ENCODE measurements at places on chromosomes 16 and 17.

GRCh38 chr16:54703339-54703738 is 227.3 kb upstream of the IRX5 start:
- no peaks in the 10 kb centered on the region for H3K27me3 ChIP-seq
- no peak overlapping the region for H3K27ac ChIP-seq
- H3K4me1 ChIP-seq = no peaks in the 10 kb centered on the region
- H3K4me3 ChIP-seq = no peak overlapping the region
- no peaks in the 10 kb centered on the region for H3K36me3 ChIP-seq

DNA sequence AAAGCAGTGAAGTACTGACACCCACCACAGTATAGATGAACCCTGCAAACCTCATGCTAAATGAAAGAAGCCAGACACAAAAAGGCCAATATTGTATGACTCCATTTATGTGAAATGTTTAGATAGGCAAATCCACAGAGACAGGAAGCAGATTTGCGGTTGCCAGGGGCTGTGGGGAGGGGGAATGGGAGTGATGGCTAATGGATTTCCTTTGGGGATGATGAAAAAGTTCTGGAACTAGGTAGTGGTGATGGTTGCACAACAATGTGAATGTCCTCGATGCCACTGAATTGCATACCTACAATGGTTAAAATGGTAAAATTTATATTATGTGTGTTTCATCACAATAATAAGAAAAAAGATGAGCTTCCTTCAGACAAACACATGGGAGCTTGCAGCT is 28.4 kb upstream of the WFIKKN2 start:
- H3K27ac ChIP-seq = no peak overlapping the region
- no peak overlapping the region for H3K4me3 ChIP-seq
- H3K36me3 ChIP-seq = no peaks in the 10 kb centered on the region
- no peak for DNase-seq
- peaks cover 4% of the 10 kb centered on the region for H3K27me3 ChIP-seq

DNA sequence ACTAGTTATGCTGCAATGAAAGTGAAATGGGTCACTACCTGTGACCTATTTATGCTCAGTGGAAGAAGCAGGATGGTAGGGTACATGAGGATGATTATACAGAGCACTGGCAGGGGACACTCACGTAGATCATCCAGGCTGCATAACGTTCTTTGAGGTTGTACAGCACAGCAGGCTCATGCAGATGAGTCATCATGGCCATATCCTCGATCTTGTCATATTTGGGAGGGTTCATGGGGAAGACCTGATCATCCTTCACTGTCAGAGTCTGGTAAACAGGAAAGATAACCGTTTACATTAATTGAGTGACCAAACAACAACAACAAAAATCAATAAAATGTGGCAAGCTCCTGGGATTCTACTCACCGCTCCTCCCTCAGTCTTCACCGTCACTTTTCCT is 2.1 kb downstream of the MYH2 start:
- no peaks in the 10 kb centered on the region for H3K4me1 ChIP-seq
- DNase-seq = no peak
- peaks cover 3% of the 10 kb centered on the region for H3K27me3 ChIP-seq
- no peaks in the 10 kb centered on the region for H3K36me3 ChIP-seq

DNA sequence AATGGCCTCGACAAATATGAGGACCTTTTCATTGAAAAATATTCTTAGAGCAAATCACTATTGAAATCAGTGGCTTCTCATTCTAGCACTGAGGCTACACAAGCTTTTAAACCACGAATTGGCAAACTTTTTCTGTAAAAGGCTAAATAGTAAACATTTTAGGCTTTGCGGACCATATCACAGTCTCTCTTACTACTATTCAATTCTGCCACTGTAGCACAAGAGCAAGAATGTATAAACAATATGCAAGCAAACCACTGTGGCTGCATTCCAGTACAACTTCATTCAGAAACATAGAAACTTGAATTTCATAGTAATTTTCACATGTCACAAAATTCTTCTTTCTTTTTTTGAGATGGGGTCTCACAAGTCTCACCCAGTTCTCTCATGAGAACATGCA is 49.1 kb downstream of the PHLPP2 start:
- peaks cover 34% of the 10 kb centered on the region for H3K36me3 ChIP-seq
- H3K27ac ChIP-seq = no peak overlapping the region
- H3K4me1 ChIP-seq = no peaks in the 10 kb centered on the region
- no peak for DNase-seq
- H3K4me3 ChIP-seq = no peak overlapping the region

DNA sequence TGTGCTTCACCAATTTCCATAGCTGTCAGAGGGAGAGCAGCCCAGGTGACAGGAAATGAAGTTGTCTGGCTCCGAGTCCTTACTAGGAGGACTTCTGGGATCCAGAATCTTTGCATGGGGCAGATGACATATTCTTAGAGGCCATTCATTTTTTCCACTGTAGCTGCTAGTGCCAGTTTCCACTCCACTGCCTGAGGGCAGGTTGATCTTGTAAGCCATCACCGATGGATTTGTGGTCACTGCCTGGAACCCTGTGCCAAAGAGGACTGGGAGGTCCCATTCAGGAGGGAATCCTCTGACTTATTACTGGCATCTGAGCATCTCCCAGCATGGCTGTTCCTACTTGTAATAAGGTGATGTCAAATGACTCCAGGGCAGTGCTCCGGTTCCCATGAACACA is 144.1 kb upstream of the KCNJ18 start:
- H3K4me1 ChIP-seq = peaks cover 15% of the 10 kb centered on the region
- no peak overlapping the region for H3K4me3 ChIP-seq
- H3K36me3 ChIP-seq = peaks cover 7% of the 10 kb centered on the region
- no peak overlapping the region for H3K27ac ChIP-seq

DNA sequence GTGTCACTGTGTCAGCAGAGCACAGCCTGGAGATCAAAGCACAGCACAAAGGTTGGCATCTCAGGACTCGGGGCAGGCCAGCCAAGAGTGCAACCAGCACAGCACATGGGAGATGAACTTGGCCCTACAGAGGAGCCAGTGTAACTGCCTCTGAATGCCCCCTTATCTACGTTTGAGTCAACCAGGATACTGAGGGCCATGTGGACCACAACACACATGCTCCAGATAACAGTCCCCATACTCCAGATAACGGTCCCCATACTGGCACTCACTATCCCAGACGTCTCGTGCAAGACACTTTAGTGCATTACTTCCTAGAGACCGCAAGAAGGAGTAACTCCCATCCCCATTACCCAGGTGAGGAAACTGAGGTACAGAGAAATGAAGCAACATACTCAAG is 88.2 kb downstream of the XYLT1 start:
- peak overlapping the region; percentile 2 for H3K27ac ChIP-seq
- H3K4me1 ChIP-seq = peaks cover 42% of the 10 kb centered on the region
- H3K27me3 ChIP-seq = no peaks in the 10 kb centered on the region

GRCh38 chr17:77089124-77089490 is 51.7 kb upstream of the SEC14L1 start:
- peak overlapping the region; percentile 86 for H3K27ac ChIP-seq
- H3K4me3 ChIP-seq = peak overlapping the region; percentile 93
- H3K36me3 ChIP-seq = peaks cover 12% of the 10 kb centered on the region
- H3K27me3 ChIP-seq = peaks cover 6% of the 10 kb centered on the region

- peaks cover 37% of the 10 kb centered on the region for H3K4me1 ChIP-seq
- no peaks in the 10 kb centered on the region for H3K27me3 ChIP-seq
- no peak for DNase-seq
- H3K4me3 ChIP-seq = no peak overlapping the region
Measured at GRCh38 chr17:63918305-63918704, 334 bp downstream of the GH1 start.

DNA sequence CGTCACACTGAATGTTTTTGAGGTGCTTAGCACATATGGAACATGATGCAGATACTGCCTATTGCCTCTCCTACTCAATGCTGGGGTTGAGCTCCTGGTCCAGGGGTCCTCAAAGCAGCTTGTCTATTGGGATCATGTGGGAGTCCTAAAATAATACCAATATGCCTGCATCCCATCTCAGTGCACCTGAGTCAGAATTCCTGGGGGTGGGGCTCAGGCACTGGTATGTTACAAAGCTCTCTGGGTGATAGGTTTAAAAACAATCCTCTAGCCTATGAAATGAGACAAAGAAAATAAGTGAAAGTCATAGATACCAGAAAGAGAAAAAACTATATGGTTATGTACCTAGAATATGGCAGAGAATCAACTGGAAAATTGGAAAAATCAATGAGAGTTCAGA is 156.6 kb upstream of the NLRP1 start:
- no peaks in the 10 kb centered on the region for H3K36me3 ChIP-seq
- H3K4me1 ChIP-seq = no peaks in the 10 kb centered on the region
- H3K27me3 ChIP-seq = peaks cover 4% of the 10 kb centered on the region
- no peak overlapping the region for H3K4me3 ChIP-seq

DNA sequence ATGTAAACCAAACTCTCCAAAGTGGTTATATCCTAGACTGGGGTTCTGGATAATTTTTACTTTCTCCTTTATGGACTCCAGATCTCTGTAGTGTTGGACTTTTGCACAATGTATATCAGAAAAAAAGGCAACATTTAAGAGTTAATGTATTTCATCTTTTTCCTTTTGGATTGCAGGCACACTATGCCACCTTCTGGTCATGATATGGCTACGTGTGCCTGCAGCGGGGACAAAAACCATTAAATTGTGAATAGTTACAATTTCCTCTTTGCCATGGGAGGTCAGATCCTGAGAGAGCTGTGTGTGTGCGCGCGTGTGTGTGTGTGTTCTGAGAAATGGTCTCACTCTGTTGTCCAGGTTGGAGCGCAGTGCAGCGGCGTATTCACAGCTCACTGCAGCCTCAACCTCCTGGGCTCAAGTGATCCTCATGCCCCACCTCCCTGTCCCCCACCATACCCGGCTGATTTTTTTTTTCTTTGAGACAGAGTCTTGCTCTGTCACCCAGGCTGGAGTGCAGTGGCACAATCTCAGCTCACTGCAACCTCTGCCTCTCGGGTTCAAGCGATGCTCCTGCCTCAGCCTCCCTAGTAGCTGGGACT is 4.3 kb upstream of the SGF29 start:
- no peak for DNase-seq
- no peak overlapping the region for H3K4me3 ChIP-seq
- H3K27me3 ChIP-seq = peaks cover 6% of the 10 kb centered on the region
- no peaks in the 10 kb centered on the region for H3K36me3 ChIP-seq
- H3K4me1 ChIP-seq = peaks cover 6% of the 10 kb centered on the region
- no peak overlapping the region for H3K27ac ChIP-seq
